ENCODE measurements at places on chromosomes 3 and 15.

GRCh38 chr3:19644405-19644804 lies 289.6 kb downstream of the EFHB start:
- DNase-seq: no peak

GRCh38 chr15:51322621-51323296 lies 15.6 kb downstream of the CYP19A1 start:
- DNase-seq: no peak

GRCh38 chr15:52800828-52801747 lies 11.0 kb upstream of the ONECUT1 start:
- DNase-seq: no peak

DNA sequence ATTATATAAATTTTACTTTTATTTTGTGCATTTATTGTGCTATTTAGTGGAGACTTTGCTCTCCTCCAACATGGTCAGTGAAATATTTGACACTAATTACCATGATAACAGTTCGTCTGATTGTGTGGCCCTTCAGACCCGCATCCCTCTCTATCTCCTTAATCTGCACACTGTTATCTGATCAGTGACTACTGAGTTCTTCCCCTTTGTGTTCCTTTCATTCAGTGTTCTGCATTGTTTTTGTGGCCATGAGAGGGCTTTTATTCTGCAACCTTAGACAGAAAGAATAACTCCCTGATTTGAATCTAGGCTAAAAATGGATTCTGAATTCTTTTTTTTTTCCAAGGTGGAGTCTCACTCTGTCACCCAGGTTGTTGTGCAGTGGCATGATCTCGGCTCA lies 11.9 kb upstream of the FMN1 start:
- no peak for DNase-seq

- no peak for DNase-seq
These were observed 413.0 kb upstream of the RBMS3 start for GRCh38 chr3:28867836-28868235.

GRCh38 chr3:149417174-149417573 lies 39.7 kb upstream of the TM4SF1 start:
- no peak for DNase-seq

GRCh38 chr3:175257123-175257522 lies 398.0 kb downstream of the NAALADL2 start:
- no peak for DNase-seq

- no peak for DNase-seq
These were observed 48.9 kb downstream of the HES1 start for GRCh38 chr3:194184801-194185200.

DNA sequence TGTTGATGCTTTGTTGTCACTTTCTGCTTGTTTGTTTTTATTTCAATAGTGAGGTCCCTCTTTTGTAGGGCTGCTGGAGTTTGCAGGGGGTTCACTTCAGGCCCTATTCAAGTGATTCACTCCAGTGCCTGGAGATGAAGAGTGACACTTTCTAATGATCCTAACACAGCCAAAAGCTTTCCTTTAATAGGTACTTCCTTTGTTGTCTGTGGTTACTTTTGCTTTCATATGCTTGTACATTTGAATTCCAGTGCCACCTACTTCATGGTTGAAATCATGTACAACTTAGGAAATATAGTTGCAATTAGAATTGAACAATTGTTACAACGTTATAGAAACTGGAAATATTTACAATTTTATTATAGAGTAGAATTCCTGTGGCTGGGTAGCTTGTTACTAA lies 466.8 kb upstream of the EPHA3 start:
- DNase-seq: no peak

DNA sequence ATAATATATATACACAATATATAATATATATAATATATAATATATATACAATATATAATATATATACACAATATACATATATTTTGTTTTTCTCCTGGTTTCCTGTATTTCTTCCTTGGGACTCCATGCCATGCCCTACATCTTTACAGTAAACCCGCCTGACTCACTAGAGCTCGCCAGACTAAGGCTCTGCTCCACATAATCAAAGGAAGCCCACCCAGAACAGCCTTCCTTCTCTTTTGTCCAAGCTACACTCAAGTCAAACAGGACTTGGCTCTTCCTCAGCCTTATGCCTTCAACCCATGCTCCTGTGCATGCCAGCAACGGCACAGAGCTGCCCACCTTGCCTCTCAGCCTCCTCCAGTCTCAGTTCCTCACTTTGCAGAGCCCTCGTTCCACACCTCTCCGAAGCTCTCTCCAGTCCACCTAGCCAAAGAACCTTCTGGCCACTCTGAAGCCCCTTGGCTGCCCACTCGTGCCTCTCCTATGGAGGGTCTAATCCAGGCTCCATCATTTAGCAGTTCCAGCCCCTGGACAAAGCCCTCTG lies 109.1 kb downstream of the RFTN1 start:
- DNase-seq: no peak

DNA sequence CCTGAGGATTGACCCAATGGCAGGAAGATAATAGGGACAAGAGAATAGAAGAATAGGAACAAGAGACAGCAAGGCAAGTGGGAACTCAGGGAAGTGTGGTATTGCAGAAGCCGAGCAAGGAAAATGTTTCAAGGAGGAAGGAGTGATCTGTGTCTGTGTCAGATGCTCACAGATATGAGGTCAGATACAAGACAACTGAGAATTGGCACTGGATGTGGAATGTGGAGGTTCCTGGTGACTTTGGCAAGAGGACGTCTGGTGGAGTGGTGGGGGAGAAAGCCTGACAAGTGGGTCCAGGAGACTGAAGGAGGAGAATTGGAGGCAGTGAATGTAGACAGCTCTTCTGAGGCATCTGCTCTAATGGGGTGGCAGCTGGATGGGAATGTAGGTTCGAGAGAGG lies 24.1 kb downstream of the GYG1 start:
- DNase-seq: peak; percentile 44

DNA sequence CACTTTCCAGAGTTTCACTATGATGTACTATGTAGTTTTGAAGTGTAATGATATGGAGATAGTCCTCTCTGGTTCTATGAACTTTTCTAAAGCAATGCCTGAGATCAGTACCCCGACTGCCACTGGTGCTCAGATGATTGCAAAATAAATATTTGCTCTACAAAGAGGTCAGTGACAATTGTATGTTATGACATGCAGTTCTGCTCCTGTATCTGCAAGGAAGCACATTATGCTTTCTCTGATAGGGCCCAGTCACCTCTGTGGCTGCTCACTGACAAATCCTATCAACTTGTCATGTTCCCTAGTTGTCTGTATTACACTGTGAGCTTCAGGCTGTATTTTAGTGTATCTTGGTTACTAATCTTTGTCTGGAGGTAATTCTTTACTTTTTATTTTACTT lies 362.6 kb downstream of the ROBO1 start:
- no peak for DNase-seq

DNA sequence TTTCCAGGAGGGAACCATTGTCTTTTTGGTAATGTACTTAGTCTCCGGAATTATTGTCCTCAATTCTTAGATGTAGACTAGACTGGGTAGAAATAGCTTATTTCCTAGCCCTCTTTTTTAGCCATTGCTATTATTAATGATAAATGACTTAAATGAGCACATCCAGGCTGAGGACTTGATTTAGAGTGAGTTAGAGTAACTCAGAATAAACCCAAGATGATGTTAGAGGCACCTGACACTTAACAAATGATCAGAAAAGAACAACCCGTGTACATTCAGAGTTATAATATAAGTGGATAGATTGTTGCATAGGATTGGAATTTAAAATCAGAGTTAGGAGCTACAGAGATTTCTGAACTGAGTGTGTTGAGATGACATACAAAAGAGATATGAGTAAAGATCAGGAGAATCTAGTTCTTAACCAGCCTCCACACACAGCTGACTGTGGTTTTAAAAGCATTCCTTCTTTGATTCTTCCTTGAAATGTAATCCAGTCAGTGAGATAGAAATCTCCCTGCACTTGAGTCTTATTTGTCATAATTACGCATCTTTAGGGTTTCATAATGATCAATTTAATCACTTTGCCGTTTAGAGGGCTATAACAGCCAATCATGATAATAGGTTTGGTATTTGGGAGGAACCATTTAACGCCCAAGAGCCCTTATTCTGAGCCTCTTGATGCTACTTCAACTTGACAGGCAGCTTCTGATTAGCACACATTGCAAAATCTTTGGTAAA lies 366.5 kb downstream of the GAP43 start:
- peak; percentile 91 for DNase-seq

- no peak for DNase-seq
These were observed 358.3 kb upstream of the CFAP20DC start for GRCh38 chr3:59408047-59408624.

DNA sequence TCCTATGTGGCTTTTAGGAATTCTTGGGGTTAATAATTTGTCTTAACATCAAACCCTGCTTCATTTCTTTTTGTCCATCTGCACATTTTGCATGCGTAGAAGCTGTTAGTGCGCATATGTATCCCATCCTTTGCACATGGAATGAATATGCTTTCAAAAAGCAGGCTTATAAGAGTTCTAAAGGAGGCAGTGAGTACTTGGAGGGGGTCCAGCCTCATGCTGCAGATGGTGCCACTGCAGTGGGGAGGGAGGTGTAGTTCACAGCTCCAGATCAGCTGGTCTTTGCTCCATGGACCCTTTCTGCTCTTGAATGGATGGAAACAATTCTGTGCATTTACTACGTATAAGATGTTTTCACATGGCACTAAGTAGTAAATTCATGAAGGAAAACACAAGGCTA lies 20.7 kb upstream of the SSR3 start:
- no peak for DNase-seq

- no peak for DNase-seq
These were observed 350.1 kb downstream of the NTRK3 start for GRCh38 chr15:87906444-87906843.

DNA sequence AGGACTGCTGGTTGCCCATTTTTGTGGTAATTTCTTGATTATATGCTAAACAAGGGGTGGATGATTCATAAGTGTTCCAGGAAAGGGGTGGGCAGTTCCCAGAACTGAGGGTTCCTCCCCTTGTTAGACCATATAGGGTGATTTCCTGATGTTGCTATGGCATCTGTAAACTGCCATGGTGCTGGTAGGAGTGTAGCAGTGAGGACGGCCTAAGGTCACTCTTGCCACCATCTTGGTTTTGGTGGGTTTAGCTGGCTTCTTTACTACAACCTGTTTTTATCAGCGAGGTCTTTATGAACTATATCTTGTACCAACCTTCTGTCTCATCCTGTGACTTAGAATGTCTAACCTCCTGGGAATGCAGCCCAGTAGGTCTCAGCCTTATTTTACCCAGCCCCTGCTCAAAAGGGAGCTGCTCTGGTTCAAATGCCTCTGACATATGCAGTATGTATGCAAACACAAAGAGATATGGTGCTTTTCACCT lies 46.2 kb downstream of the C3orf38 start:
- peak; percentile 11 for DNase-seq

- no peak for DNase-seq
These were observed 31.5 kb downstream of the MRPS11 start for GRCh38 chr15:88498996-88499395.

DNA sequence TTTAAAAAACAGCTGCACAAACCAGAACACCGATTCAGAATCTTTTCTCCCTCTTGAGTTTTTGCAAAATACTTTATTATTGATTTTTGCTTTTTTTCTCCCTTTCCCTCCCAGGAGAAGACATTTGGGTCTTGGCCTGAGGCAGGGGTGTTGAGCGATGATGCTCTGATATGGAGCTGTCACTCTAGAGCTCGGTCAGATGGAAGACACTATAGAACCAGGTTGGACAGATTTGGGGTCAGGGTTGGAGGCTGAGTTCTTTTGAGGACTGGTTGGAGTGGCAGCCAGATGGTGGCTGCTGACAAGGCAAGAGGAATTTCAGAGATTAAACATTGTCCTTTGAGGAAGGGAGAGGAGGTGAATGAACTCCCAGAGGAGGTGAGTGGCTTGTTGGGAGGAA lies 16.9 kb downstream of the CDAN1 start:
- DNase-seq: no peak

- peak; percentile 47 for DNase-seq
These were observed 60.1 kb upstream of the DAZL start for GRCh38 chr3:16665282-16665741.

DNA sequence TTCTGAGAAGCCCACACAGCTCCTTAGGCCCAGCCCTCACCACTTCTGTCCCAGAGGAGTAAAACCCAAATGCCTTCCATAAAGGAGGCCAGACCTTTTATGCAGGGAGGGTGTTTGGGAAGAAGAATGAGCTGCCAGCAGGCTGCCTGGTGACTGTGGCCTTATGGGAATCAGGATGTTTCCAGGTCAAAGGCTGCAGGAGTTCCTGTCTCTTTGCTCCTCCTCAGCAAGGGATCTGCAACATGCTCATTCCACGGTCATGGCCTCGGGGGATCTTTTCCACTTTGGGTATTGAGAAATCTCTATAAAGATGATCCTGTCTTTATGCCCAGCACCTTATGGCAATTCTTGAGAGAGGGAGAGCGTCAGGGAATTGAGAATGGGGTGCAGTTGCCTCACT lies 25.2 kb upstream of the MAGEF1 start:
- DNase-seq: no peak

DNA sequence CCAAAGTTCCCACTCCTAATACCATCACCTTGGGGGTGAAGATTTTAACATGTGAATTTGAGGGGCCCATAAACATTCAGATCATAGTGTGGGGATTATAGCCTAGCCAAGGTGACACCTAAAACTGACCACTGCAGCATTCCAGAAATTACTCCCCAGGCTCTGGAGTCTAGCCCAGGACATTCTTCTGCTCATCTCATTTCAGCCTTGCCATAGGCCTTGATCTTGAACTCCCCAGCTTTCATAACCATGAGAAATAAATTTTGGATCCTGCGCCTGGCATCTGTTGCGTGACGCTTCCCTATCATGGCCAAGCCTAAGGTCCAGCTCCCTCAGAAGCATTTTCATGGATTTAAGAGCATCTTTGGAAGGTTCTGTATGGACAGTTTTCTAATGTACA lies 502.9 kb upstream of the THBS1 start:
- DNase-seq: no peak

- peak; percentile 78 for DNase-seq
These were observed 254.1 kb upstream of the ZNF717 start for GRCh38 chr3:76039431-76039830.
